ENCODE measurements at places on chromosomes 2 and 18.

- no peak for DNase-seq
These were observed 28.9 kb downstream of the KCNK3 start for GRCh38 chr2:26721115-26722032.

GRCh38 chr2:162013514-162014475 lies 60.2 kb downstream of the DPP4 start:
- no peak for DNase-seq

DNA sequence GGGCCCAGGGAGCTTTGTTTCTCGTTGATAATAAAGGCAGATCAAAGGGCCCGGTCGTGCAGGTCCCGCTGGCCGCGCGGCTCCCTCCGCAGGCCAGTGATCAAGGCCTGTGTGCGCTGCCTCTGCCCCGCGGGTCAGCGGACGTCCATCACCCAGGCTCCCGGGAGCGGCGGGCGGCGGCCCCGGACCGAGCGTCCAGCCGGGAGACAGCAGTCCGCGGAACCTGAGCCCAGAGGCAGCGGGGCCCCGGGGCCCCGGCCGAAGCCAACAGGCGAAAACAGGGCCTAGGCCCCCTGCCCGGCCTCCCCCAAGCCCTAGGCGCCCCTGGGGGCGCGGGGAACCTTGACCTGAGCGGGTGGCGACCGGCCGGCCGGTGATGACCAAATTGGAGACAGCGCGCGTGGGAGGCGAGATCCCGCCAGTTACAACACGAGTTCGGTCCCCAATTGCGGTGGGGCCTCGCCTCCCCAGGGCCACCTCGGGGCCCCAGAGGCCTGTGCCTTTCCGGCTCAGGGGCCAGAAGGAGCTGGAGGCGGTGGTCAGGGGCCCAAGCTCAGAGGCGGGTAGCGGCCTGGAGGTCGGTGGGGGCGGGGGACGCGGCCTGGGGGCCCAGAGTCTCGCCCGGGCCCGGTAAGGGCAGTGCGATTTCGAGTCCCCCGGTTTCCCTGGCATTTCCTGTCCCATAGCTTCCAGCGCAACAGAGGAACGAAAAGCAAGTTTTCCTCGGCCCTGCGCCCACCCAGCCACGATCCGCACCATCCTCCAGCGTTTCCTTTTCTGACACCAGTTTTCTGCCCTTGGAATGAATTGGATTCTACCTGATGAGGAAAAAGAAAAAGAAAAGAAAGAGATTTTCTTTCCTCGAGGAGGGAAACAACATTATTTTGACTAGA lies 5.9 kb downstream of the SP9 start:
- DNase-seq = no peak

DNA sequence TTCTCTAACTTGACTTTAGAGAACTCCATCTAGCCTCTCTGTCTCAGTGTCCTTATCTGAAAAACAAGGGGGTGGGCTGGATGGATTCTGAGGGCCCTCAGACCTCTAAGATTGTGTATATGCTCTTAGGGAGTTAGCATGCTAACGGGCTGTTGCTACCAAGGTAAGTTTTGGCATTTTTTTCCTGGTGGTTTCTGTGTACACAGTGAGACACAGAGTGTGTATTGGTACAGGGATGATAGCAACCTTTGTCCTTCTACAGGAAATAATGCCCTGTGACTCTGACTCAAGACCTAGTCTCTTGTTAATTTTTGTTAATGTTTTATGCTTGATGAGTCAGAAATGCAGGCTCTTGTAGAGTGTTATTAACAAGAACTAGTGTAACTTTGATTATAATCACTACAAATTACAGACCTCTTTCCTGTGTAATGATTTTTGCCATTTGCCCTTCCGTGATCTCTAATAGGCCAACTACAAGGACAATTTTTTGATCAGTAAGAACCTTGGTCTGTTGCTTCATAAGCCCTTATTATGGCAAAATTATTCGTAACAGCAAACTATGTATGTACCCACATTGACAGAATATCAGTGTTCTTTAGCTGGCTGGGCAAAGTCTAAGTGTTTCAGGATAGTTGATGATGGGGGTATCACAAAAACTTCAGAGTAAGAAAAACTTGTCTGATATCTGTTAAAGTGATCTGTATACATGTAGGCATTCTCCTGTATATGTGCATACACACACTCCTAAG lies 89.7 kb downstream of the SPTBN1 start:
- DNase-seq = no peak

GRCh38 chr2:133774654-133775015 lies 206.4 kb upstream of the NCKAP5 start:
- DNase-seq = no peak

DNA sequence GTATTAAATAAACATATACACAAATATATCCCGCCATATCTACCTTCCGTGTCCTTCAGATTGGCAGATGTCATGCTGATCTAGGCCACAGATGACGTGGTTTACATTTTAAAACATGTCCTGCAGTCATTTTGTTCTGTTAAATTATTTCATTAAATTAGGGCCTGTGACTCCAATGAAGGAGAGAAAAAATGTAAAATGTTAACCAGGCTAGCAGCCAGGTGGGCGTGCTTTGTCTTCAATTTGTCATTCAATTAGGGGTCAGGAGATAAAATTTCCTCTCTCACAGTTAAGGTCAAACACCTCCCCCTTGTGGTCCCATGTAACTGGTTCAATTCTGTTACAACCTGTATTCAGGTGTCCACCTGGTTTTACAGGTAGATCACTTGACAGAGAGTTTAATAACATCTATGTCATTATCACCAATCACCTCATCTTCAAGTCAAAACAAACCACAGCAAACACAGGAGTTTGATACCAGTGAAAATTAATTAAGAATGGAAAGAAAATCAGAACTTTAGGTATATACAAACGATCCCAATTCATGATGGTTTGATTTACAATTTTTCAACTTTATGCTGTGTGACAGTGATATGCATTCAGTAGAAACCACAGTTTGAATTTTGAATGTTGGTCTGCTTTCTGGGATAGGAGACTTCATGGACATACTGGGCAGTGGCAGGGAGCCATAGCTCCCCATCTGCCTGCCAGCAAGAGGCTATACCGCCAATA lies 339.4 kb downstream of the CMPK2 start:
- DNase-seq = no peak

DNA sequence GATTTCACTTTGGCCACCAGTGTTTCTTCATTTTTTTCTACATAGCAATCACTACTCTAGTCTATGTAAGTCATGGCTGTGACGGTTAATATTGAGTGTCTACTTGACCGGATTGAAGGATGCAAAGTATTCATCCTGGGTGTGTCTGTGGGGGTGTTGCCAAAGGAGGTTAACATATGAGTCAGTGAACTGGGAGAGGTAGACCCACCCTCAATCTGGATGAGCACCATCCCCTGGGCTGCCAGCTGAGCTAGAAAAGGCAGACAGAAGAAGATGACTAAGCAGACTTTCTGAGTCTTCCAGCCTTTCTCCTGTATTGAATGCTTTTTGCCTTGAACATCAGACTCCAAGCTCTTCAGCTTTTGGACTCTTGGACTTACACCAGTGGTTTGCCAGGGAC lies 265.0 kb upstream of the SLC8A1 start:
- no peak for DNase-seq

DNA sequence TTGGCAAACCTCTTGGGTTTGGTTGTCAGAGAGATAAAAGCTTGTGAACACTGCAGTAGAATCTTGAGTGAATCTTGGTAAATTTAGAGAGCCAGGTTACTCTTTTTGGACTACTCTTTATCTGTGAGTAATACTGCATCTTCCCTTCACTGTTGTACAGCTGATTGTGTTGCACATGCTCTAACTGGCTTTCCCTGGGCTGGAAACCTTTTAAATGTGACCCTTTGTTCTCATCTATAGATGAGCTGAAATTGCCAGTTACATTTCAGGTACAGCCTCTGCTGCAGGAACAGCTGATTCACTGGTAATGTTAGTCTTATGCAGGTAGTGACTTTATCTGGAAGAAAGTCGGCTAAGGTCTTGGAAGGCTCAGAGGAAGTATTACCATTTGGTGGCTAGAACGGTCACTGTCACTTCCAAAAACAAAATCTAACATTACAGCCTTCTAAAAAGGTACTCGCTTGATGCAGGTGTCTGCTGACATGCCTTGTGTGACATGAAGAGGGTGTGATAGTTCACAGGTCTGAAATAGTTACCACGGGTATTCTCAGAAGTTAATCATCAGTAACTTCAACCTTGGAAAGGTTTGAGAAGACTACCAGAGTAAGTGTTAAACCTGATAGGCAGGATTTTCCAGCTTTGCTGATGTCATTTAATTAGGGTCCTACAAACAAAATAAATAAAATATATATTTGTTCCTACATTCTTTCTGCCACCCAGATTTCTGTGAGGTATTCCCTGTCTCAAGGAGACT lies 851.1 kb downstream of the SLC4A3 start:
- DNase-seq = no peak

DNA sequence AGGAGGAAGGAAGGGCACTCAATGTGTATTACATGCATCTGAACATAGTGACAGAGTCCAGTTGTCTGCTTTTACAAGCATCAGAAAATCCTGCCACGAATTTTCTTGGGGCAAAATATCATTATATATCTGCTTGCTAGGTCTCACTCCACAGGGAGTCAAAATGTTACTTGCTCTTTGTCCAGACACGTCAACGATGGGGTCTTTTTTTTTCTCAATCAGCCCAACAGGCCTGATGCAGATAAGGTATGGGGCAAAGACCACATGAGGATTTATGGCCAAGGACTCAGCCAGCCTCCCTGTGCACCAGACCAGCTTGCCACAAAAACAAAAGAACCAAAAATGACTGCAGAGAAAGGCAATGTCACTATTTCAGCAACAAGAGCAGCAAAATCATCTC lies 323.4 kb upstream of the PKDCC start:
- no peak for DNase-seq

- DNase-seq = no peak
These were observed 43.5 kb upstream of the MSH2 start for GRCh38 chr2:47359375-47359868.
